Omental fat pad (tissue), 4 donors: ENCODE measurements at places on chromosomes 1 and 21. TPM values are rescaled to one million over a fixed set of nuclear protein-coding genes. Genes with fewer than 3 reads are reported as not detected.
A peak's percentile ranks its signal among the peaks of the same experiment; 100 is the strongest.

The KIF14 gene
- 1.1 TPM for total RNA-seq

The CAMK1G gene
- not detected for total RNA-seq

The LAD1 gene
- not detected for total RNA-seq

The CCDC27 gene
- not detected for total RNA-seq

The TIPRL gene
- 20.1 TPM for total RNA-seq

The GBP6 gene
- not detected for total RNA-seq

The PAPPA2 gene
- 5.6 TPM for total RNA-seq

The JAK1 gene
- total RNA-seq: 175 TPM

The BRDT gene
- not detected for total RNA-seq

DNA sequence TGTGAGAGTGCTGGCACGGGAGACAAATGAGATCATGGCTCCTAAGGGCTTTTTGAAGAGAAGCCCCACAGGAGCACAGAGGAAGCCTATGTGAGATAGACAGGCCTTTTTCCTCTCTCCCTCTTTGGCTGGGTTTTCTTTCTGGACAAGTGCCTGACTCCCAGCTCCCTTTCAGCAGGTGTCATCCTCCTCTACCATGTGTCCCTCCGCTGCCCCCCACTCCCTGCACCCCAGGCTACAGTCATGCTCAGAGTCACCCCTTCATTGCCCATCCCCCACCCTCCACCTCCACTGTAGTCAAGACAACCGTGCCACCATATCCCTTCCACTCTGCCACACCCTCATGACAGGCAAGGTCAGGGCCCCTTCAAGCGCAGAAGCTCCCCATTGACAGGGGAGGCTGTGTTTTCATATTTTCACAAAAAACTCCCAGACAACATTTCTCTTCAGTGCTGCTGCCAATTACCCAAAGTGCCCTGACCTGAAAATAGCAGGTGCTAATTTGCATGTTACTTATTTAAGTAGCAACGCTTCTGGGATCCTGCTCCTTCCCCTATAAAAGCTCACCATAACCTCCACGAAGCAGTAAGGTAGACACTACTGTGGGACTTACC is 92.1 kb upstream of the IPO9 start:
- DNase-seq: no peak

GRCh38 chr1:204398197-204399125 is 13.2 kb downstream of the PPP1R15B start:
- no peak for DNase-seq

- no peak for DNase-seq
These were observed 70.3 kb upstream of the CAMK1G start for GRCh38 chr1:209513226-209513625.

GRCh38 chr1:42784946-42785693 is at the start of gene TMEM269:
Gene TMEM269 (plus strand): TSS chr1:42784991. CDS start chr1:42789894, 4,903 bp downstream.
- DNase-seq: no peak

GRCh38 chr1:67773462-67773861 is 59.8 kb downstream of the GNG12 start:
- no peak for DNase-seq

- DNase-seq: peak; percentile 79
These were observed 40.0 kb upstream of the MAGOH start for GRCh38 chr1:53278298-53278725.

- no peak for DNase-seq
These were observed 102.7 kb upstream of the GCLM start for GRCh38 chr1:94011709-94012595.

DNA sequence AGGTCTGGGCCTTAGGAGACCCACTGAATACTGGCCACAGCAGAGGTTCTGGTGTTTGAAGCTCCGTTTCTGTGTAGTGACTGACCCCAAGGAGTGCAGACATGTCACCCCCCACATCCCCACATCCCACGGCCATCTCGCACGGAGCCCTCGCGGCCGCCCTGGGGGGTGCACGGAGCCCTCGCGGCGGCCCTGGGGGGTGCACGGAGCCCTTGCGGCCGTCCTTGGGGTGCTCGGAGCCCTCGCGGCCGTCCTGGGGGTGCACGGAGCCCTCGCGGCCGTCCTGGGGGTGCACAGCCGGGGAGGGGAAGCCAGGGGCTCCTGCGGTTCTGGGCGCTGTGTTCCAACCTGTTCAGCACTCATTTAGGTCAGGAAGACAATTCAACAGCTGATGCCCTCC is 68.4 kb downstream of the SCCPDH start:
- DNase-seq: no peak

GRCh38 chr1:8472668-8473067 is 154.8 kb downstream of the SLC45A1 start:
- DNase-seq: no peak

DNA sequence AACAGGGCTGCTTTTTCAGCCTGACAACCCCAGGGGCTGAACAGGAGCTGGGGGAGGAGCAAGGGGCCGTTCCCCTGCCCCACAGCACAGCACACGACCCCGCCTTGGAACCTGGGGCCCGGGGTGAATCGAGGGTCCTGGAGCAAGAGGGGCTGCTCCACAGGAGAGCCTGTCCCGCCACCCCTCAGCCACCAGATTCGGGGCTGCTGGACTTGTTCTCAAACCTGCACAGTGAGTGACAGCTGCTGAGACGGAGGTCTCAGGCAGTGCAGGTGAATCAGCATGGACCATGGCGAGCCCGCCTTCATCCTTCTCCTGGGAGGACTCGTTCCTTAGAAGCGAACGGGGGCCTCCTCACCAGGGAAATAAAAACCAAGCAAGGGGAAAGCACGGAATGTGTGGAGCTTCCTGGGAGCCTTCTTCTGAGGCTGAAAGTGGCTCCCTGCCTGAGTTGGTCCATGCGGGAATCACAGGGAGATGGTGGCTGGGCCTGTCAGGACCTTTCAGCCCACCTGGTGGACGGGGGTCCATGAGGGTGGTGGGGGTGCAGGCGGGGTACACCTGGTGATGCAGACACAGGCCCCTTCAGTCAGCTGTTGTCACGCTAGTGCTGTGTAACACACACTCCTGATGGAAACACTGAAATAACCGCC is 125.4 kb downstream of the SIK1 start:
- DNase-seq: no peak

- no peak for DNase-seq
These were observed 344.6 kb upstream of the LYPLAL1 start for GRCh38 chr1:218829097-218829496.

- DNase-seq: no peak
These were observed 11.2 kb upstream of the FMOD start for GRCh38 chr1:203361945-203362719.

GRCh38 chr1:174407665-174408064 is 40.1 kb upstream of the GPR52 start:
- DNase-seq: no peak

- DNase-seq: no peak
These were observed 43.1 kb downstream of the FOXO6 start for GRCh38 chr1:41404308-41404761.

DNA sequence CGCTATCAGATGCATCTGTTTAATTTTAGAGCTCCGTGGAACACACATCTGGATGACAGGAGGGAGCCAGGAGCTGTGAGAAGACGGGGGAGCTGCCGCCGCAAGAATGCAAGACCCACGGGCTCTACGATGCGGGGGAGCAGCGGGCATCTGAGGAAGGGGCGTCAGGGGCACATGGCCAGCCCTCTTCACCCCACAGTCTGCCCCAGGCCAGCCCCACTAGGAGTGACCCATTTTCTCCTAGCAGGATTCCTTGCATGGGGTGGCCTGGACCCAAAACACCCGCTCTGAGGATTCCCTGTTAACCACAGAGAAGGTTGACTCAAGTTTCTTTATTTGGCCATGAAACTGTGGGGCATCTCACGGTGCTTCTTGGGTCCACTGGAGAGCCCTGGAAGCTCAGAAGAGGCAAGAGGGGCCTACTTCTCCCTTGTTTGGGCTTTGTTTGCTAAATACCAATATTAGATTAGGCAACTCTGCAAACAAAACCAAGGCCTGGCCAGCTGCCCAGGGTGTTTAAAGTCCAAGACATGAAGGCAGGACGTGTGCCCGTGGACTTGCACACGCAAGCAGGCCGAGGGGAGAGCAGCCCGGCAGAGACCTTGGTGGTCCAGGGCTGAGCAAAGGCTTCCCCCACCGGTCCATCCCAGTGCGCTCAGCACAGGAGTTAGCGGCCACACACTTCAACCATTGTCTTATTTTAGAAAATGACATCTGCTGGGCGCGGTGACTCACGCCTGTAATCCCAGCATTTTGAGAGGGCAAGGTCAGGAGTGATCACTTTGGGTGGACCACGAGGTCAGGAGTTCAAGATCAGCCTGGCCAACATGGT is 89.8 kb downstream of the DHRS3 start:
- DNase-seq: no peak
